Central memory CD4-positive, alpha-beta T cell (primary cell): ENCODE measurements at places on chromosomes 2 and 18.

DNA sequence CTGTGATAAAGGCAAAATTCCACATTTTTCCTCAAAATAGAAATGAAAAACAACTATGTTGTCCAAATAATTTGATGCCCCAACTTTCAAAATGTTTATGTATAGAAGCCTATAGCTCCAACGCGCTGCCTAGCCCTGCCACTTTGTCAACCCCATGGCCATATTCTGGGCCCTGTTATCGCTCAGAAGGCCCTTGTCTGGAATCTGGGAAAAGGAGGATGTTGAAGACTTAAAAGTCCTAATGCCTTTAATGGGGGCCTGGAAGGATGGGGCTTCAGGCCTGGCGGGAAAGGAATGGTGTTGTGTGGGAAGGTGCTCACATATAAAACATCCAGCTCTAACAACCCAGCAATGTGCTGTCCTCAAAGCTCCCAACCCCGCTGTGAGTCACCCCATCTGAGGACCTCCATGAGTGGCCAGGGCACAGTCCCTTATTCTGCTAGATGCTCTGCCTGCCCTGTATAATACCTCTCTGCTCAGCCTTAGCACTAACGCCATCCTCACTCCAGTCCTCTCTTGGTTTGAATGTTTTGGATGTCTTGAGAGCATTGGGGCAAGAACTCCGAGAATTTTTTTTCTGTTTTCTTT lies 86.0 kb downstream of the ACSL3 start:
- no peak for DNase-seq

GRCh38 chr2:3488061-3488531 lies 31.2 kb downstream of the ADI1 start:
- DNase-seq, result no peak

GRCh38 chr2:19797871-19798270 lies 103.9 kb downstream of the TTC32 start:
- DNase-seq, result no peak

DNA sequence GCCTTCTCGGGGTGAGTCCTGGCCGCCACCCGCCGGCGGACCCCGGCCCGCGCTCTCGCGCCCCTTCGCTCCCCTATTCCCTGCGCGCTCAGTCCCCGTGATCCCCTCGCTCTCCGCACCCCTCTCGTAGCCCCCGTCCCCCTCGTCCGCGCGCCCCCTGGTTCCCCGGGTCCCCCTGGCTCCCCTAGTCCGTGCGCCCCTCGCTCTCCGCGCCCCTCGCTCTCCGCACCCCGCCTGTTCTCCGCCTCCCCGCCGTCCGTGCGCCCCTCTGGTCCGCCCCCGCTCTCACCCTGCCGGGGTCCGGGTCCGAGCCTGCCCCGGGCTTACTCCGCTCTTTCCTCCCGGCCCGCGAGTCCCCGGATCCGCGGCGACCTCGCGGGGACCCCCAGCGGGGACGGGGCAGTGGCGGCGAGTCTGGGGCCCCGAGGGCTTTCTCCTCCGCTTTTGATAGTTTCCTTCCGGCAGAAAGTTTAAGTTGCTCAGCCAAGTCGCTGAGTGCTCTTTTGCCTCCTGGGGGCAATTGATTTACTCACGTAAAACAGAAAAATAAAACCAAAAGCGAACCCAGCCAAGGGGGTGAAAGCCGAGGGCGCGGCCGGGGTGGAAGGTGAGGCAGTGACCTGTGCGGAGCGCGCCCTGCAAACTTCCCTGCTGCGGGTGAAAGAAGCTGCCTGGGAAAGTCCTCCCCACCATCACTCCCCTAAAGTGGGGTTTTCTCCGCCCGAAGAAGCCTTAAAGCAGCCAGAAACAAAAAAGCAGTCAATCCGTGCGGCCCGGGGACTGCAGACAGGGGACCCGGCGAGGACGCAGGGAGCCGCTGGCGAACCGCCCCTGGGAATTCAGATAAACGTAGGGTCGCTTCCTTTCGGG lies 568 bp downstream of the RAB31 start:
- no peak for DNase-seq

- DNase-seq, result no peak
Observed at GRCh38 chr2:5696404-5696944, 4.3 kb downstream of the SOX11 start.

- DNase-seq, result no peak
Observed at GRCh38 chr2:140392824-140393223, 1612.6 kb upstream of the NXPH2 start.

- DNase-seq, result no peak
Observed at GRCh38 chr2:38433607-38433975, 56.5 kb upstream of the ATL2 start.

DNA sequence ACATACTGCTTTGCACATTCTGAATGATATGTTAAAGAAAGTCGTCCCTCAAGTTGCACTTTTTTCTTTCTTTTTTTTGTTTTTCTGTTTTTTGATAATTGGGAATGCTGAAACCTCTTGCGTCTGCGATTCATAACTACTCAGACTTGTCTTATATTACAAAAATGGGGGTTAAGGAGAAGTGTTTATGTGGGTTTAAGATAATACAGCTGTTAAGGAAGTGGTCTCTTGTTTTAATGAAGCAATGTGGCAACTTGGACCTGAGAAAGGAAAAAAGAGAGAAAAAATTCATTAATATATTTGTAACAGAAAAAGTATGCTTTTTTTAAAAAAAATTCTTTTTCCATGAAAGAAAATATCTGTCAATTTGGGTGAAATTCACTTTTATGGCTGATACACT lies 268.5 kb upstream of the CCDC68 start:
- no peak for DNase-seq

DNA sequence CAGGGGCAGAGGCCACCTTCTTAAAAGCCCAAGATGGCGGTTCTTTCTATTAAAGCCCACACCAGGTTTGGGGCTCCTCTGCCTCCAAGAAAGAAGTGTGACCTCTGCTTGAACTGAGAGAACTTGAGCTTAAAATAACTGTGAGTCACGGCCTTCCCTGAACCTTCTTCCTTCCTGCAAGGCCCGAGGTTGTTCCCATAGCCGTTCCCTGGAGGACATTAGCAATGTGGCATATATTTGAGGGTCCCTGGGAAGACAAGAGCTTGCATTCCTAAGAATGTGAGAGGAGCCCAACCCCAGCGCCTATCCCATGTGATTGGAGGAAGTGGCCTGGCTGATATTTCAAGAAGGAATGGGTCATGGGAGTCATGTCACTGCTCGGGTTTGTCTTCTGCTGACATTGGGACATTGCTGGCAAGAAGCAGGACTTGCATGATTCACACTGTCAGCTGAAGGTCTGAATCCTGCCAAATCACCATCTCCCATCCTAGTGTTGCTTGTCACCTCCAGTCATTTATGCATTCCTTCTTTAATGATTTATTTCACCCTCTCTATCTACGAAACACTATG lies 168.1 kb downstream of the TRIB2 start:
- DNase-seq, result no peak

DNA sequence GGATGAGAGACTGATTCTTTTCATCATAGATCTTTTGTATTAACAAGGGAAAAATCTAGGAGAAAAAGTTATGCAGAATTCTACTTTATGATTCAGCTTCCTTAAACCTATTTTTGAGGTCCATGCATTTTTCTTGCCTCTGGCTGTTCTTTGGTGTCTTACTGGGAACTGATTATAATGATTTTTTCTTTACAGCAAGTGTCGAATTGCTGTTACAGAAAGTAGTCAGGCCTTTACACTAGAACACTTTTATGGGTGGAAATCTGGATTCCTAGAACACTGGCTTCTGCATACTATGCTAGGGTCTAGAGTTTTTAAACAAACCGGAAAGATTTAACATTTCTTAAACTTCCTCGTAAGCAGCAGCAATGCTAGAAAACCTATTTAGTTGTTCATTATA lies 302.6 kb downstream of the NUP35 start:
- no peak for DNase-seq

DNA sequence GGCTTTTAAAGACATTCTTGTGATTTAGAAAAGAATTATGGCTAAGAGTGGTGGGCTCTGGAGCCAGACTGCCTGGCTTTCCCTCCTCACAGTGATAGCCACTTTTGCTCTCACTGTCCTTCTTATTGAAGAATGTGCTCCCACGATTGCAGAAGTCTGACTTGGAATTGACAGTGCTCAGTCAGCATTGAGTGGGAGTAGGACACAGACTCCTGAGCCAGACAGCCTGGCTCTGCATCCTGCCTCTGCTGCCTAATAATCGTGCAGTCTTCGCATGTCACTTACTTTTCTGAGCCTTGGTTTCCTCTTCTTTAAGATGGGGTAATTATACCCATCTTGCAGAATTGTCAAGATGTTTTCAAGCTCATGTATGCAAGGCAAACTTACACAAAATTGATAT lies 23.3 kb downstream of the SPATS2L start:
- DNase-seq, result no peak

GRCh38 chr2:71130905-71131244 lies 441 bp downstream of the MPHOSPH10 start:
- DNase-seq, result no peak

DNA sequence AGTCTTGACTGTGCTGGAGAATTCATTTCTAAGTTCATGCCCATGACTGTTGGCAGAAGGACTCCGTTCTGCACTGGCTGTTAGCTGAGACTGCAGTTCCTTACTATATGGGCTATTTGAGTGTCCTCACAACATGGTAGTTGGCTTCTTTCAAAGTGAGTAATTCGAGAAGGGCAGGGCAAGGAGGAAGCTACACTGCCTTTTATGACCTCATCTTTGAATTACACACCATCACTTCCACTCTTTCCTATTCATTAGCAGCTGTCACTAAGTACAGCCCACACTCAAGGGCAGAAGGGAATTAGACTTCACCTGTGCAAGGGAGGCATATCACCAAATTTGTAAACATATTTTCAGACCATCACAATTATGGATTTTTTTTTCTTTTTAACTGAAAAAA lies 55.9 kb upstream of the EPAS1 start:
- no peak for DNase-seq

GRCh38 chr2:197908990-197909776 lies 104.8 kb downstream of the PLCL1 start:
- no peak for DNase-seq

DNA sequence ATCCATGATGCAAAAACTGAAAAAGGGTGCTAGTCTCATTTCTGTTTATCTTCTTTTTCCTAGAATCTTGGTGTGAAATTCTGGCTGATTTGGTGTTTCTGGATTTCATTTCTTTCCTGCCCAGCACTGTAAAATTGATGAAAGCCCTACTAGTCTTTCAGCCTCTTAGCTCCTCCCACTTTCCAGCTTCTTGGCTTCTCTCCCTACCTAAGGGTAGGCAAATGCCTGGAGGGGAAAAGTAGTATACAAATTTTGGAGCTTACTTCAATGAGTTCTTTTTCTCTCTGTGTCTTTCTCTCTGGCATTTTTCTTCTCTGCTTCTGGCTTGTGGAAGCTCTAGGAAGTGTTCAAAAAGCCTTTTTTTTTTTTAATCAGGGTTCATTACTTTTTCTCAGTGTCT lies 160.5 kb downstream of the XIRP2 start:
- no peak for DNase-seq

GRCh38 chr18:57916684-57917083 lies 113.6 kb upstream of the ATP8B1 start:
- no peak for DNase-seq

- DNase-seq, result no peak
Observed at GRCh38 chr2:16359961-16360360, 305.7 kb downstream of the CYRIA start.

GRCh38 chr18:61154866-61155265 lies 178.4 kb upstream of the CDH20 start:
- DNase-seq, result no peak

DNA sequence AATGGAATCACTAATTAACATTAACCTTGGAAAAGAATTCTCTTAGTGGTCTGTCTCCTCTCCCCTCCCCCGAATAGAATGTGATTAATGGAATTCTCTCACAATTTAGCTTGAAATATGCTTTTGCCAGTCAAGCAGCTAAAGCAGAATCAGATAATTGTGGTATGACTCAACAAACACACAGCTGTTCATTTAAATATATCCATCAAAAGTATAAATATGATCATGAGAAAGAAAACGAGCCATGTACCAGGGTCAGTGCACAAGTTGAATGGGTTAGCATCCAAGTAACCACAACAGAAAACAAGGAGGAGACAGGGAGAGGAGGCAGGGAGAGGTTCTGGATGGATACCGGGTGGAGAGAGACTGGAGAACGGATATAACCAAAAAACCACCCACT lies 66.9 kb downstream of the ACVR1 start:
- DNase-seq, result no peak

- no peak for DNase-seq
Observed at GRCh38 chr2:51918113-51918512, 886.2 kb upstream of the NRXN1 start.

GRCh38 chr2:40488927-40489677 lies 37.2 kb upstream of the SLC8A1 start:
- DNase-seq, result no peak

DNA sequence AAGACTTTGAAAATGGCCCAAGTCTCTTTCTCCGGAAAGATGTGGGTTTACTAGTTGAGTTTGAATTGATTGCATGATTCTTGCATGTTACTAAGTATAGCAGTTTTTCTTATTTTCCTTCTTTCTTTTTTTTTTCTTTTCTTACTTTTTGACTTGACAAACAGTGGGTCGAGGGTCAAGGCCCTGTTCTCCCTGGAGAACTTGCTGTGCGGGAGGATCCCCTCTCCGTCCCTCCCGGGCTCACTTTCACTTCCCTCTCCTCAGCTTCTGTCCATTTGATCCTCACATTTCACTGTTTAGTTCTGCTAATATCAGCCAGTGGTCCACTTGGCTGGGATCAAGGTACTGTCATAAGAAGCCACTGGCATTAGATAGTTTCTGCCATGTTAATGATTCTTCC lies 767.4 kb downstream of the TDRD15 start:
- DNase-seq, result no peak

DNA sequence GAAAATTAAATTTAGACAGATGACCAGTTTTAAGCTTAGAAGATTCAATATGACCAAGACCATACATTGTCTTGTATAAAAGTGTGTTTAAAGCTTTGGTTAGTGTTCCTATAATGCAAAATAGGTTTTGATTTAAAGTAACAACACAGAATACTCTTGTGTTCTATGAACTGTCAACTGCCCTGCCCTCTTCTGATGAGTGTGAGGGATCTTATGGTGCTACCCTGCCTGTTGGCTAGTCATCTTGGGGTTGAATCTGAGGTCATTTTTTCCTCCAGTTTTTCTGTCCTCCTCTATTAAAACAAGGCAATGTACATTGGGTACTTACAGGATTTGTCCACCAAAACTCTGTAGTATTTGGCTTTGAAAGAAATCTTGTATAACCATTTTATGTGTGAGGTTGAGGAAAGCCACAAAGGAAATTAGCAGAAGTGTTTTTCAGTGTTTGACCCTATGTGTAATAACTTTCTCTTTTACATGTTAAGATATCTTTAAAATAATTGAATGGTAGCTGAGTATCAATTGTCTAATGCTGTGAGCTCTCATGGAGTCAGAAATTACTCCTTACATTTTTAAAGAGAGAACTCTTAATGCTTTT lies 129.1 kb downstream of the SPTBN1 start:
- DNase-seq, result no peak

DNA sequence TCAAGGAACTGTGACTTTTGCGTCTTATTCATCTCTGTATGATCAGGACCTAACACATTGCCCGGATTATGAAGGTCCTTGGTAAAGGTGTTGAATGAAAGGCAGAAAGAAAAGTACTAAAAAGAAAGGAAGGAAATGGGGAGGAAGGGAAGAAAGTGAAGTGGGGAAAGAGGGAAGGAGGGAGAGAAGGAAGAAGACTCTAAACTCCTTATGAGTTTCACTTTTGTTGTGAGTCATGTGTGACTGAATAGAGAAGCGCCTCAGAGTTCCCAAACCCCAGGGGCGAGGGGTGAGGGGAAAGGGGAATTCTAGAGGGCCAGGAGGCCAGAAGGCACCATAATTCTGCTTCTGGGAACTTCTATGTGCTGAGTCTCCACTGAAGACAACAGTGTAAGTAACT lies 30.9 kb upstream of the OSBPL6 start:
- no peak for DNase-seq
